ENCODE measurements at places on chromosomes 1 and 21.
A peak's percentile ranks its signal among the peaks of the same experiment; 100 is the strongest.

- no peak for DNase-seq
Measured at GRCh38 chr1:243693800-243694199, 156.2 kb downstream of the AKT3 start.

DNA sequence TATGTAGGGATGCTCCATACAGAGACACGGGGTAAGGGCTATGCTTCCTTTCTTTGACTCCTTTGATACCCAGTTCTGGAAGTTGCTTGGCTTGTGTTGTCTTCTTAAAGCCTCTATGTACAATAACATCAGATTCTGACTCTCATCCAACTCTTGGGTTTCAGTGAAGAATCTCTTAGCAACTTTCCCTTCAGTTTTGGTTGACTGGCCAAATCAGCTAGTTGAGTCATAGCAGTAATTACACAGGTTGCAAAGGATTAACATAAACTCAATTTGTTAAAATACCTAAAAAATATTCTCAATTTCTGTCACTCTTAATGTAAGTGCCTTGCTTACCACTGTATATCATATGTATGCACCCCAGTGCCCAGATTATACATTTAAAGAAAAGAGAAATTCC lies 9.2 kb downstream of the CD1E start:
- no peak for DNase-seq

GRCh38 chr1:226618380-226618779 lies 69.8 kb downstream of the STUM start:
- no peak for DNase-seq

DNA sequence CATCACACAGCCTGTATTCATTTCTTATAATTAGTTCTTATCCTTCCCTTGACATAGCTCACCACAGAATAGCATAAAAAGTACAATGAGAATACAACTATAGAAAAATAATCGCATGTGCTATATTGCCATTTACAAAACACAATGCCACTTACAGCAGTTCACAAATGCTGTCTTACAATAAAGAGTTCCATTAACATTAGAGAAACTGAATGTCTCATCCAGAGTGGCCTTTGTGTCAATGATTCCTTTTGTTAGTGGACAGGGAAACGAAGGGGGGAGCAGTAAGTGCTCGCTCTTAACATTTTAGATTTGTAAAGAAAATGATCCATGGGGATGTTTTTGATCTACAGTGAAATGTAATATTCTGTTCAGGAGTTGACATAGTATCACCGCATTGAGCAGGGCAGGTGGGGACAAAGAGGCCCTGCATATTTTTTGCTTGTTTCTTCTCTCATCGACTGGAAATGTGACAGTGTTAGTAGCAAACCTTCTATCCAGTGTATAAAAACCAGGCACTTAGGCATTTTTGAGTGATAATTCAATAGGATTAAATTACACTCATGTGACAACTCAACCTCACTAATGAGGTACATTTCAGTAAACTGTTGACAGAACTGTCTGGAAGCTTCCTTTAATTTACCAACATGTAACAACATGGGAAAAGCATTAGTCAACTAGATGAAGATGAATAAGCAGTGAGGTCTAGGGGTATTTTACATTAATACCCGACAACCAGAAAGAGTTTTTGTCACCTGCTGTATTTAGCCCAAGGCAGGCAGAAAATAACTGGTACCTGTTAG lies 35.6 kb upstream of the RRP15 start:
- peak; percentile 6 for DNase-seq

- DNase-seq = no peak
Measured at GRCh38 chr1:224383218-224383617, 26.5 kb downstream of the CNIH4 start.

DNA sequence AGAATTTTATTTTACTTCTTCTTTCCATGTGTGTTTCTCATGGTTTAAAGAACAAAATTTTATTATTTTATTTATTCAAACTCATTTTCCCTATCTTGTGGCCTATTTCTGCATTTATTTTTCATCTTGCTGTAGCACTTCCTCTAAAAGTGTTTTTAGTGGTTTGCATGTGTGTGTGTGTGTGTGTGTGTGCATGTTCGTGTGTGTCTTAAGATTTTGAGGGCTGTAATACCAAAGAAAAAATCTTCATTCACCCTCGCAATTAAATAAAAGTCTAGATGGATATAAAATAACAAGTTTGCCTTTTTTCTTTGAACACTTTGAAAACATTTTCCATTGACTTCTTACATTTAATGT lies 24.6 kb upstream of the FCRL3 start:
- no peak for DNase-seq

DNA sequence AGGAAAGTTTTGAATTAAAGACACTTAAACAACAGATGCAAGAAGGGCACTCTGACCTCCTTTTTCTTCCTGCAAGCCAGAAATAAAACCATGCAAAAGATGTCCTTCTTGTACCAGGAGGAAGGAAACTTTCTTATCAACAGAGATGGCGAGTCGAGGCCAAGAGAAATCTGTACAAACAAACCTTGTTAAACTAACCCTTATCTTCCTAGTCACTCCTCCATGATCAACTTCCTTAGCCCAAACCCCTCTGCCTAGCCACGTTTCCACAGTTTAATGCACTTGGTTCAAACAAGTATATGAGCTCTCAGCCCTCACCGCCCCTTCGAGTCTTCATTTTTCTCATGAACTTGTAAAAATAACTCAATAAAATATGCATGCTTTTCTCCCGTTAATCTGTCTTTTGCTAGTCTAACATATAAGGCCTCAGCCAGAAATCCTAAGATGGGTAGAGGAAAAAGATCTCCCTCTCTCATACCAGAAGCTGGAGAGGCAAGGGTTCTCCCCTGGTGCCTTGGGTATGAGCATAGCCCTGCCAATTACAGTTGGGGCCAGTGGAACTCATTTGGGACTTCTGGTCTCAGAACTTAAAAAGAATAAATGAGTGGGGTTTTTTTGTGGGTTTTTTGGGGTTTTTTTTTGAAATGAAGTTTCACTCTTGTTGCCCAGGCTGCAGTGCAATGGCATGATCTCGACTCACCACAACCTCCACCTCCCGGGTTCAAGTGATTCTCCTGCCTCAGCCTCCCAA lies 141.7 kb upstream of the SOD1 start:
- DNase-seq = no peak

DNA sequence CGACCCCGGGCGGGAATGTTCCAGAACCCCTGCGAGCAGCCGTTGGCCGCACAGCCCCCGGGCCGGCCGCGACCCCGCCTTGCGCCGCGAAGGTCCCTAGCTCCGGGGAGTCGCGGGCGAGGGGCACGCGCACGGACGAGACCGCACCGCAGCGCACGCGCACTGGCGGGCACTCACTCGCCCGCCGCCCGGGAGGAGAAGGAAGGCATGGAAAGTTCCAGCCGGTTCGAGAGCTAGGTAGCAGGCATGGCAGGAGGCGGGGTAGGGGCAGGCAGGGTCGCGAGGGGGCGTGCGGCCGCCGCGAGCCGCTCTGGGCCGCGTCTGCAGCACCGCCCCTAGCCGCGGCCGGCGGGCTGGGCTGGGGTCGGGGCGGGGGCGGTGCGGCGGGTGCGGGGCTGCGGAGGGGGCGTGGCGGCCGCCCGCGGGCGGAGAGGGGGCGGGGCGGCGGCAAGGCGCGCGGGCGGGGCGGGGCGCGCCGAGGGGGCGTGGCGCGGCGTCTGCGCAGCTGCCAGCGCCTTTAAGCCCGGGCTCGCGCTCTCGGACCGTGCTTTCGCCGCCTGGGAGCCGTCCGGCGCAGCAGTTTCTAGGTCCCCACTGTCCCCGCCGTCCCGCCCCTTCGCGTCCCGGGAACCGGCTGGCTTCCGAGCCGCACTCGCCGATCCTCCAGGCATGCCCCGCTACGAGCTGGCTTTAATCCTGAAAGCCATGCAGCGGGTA lies at the start of the genes MRPS6 and SLC5A3:
Gene MRPS6 (plus strand): TSS at position 547 of the 717 bp plus-strand sequence. CDS start 123 bp downstream, at position 670.
Gene SLC5A3 (plus strand): TSS at position 547 of the 717 bp plus-strand sequence. CDS start 21,621 bp downstream, outside the sequence.
- peak; percentile 75 for DNase-seq

DNA sequence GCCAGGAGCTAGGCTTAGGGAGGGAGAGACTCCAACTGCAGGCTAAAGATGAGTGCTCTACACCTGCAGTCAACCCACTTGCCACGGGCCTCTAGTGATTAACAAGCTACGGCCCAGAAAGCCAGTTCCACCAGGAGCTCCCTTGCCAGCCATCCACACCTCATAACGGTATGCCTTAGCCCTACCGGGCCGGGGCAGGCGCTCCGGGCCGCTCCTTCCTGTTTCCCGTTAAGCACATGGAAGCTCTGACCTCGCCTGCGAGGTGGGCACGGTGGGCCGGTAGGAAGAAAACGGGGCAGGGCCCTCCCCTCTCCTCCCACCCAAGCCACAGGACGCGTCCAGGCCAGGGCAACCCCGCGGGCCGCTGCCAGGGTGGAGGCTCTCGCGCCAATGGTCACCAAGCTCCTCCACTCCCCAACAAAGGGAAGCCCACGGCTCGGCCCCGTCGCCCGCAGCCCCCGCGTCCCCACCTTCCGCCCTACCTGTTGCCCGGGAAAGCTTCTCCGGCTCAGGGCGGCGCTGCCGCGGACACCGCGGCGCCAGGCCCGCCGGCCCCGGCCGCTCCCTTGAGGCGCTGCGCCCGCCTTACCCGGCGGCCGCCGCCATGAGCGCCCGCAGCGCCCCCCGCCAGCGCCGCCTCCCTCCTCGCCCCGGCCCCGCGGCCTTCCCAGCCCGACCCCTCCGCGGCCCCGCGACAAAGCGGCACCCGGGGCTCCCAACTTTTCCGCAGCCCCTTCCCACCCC lies 627 bp downstream of the CERS2 start:
- DNase-seq = peak; percentile 45

DNA sequence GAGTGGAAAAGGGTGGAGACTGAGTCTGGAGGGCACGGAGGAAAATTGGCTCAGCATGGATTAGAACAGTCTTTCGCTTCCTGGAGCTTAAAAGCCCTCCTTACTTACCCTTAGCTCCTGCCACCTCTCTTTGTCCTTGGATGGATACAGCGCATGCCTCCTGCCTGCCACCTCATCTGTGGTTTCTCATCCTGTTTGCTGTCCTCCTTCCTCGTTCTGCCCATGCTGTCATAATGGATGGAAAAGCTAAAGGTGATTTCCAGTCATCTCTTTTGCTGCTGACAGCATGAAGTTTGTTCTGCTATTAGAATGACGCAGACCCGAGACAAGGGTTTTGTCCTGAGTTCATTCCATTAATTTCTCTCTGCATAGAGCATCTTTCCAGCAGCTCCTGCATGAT lies 425.9 kb downstream of the KIF26B start:
- no peak for DNase-seq

- no peak for DNase-seq
Measured at GRCh38 chr1:23401313-23401712, 23.2 kb downstream of the TCEA3 start.

- DNase-seq = no peak
Measured at GRCh38 chr1:90068611-90069280, 73.8 kb downstream of the ZNF326 start.

GRCh38 chr1:156503698-156504437 lies 3.3 kb upstream of the MEF2D start:
- DNase-seq = no peak

GRCh38 chr1:228064741-228065542 lies 17.6 kb upstream of the ARF1 start:
- DNase-seq = no peak

- no peak for DNase-seq
Measured at GRCh38 chr21:42997053-42997452, 22.7 kb downstream of the PKNOX1 start.

DNA sequence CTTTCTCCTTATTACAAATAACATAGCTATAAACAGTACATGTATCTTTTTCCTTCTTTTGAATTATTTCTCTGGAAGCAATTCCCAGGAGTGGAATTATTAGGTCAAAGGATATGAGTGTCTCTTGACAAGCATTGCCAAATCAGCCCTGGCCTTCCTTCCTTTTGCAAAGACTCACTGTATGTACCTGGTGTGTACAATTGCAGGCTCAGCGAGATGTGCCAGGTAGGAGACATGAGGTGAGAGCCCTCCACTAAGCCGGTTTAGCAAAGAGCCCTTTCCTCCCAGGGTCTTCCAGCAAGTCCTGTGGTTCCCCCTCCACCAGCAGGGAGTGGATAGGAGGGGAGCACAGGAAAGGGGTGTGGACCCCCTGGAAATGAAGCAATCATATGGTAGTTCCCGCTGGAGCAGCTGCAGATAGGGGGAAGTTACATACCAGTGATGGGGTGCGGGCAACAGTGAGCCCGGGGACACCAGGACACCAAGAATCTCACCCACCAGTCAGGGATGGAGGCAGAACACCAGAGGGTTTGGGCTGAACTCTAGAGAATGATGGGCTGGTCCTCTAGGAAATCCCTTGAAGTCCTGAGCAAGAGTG lies 18.3 kb downstream of the RCSD1 start:
- DNase-seq = no peak

DNA sequence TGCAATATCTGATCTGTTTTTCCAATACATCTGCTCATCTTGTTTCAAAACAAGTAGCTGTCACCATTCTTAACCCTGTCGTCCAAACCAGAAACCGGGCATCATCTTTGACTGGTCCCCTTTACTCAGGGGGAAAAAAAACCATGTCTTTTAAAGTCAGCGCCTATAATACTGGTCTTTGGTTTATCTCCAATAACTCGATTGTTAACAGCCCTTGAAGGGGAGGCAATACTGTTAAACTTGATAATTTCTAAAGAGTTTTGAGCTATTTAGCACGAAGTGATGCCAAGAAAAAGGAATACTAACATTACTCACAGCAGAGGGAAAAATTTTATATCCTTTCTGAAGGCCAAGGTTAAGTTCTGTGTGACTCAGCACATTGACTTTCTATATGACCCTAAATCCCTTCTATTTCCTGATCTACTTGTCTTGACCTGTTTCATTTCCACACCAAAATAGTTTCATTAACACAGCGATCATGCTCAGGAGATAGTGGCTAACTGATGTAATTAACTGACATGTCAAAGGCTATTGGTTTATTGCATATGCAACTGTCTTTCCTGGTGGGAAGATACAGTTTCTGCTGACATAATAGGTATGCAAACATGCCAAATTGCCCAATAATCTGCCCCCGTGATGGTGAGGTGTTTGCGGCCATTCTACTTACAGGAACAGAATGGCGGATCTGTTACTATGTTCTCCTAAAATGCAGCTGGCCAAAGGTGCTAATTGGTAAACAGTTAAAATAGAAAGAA lies 59.1 kb downstream of the NFIA start:
- DNase-seq = no peak

- no peak for DNase-seq
Measured at GRCh38 chr1:15836772-15837669, 10.5 kb upstream of the SPEN start.

DNA sequence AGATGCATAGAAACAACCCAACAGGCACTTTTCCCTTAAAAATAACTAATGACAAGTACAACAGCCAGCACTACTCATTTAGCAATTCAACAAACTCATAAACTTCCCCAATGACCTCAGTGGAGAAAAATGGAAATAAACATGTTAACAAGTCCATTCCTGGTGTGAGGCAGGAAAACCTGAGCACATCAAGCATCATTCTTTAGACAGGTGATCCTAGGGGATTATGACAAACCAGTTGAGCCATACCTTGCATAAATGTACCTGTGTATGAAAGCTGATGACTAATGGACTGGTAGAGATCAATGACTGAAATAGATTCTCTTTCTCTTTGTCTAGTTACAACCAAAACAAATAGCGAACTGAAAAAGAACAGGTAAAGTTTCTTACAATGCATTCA lies 7.0 kb downstream of the COL24A1 start:
- DNase-seq = no peak

GRCh38 chr1:164771041-164771618 lies 212.1 kb downstream of the PBX1 start:
- no peak for DNase-seq

- no peak for DNase-seq
Measured at GRCh38 chr21:38380481-38381137, 117.7 kb downstream of the ERG start.
